ENCODE measurements at places on chromosomes 2 and 18. TPM values are rescaled to one million over a fixed set of nuclear protein-coding genes. Genes with fewer than 3 reads are reported as not detected.

AQP12A gene
- polyA plus RNA-seq: not detected

MROH2A gene
- not detected for polyA plus RNA-seq

PRKCE gene
- polyA plus RNA-seq: 1.0 TPM

NT5C1B gene
- polyA plus RNA-seq: 0.61 TPM

VWC2L gene
- not detected for polyA plus RNA-seq

All from immature natural killer cell (primary cell).